ENCODE measurements at places on chromosomes 2 and 18.
A peak's percentile ranks its signal among the peaks of the same experiment; 100 is the strongest.

DNA sequence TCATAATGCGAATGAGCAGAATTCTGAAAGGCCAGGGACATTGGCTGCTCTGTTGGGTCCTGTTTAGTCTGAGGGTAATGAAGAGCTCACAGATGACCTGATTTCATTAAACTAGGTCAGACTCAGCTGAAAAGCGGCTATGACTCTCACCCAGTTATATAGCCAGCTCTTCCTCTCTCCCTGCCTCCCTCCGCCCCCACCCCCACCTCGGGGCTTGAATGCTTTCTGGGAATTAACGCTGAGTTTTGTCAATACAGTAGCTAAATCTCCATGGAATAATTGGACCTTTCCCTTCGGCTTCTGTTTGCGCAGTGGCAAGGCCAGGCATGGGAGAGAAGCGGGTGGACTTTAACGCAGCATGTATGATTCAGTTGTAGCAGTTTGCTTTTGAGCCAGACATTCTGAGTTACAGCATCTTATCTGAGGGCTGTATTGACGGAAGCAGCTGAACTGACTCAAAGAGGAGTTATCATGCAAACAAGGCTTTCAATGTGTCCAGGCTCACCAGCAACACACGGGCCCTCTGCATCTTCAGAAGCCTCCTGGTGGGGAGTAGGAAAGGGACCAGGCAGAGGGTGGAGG, 110.6 kb downstream of the MYCN start:
- no peak for DNase-seq

GRCh38 chr2:22525681-22526080, 859.3 kb upstream of the KLHL29 start:
- DNase-seq: no peak

DNA sequence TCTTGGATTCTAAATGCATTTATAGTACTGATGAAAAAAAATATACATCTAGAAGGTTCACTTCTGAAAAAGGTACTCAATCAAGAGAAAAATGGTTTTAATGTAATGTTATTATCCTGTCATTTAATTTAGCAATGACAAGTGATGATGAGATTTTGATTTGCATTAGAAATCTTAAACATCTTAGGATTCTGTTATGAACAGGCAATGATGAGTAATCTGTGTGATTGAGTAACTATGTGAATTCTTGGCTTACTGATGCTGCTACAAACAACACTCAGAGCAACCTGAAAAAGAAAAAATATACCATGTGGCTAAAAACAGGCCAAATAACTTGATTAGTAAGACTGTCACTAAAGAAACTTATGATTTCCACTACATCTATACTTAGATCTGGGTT, 30.1 kb downstream of the RBKS start:
- DNase-seq: peak; percentile 66

GRCh38 chr18:73975266-73975665, 172.4 kb downstream of the FBXO15 start:
- no peak for DNase-seq

GRCh38 chr2:218745160-218745558, 34.5 kb downstream of the TTLL4 start:
- no peak for DNase-seq

GRCh38 chr2:74147727-74148456, at the start of gene BOLA3:
TSS of gene BOLA3 (minus strand) at chr2:74147912. CDS start at chr2:74147874, 38 bp downstream.
- peak; percentile 28 for DNase-seq

GRCh38 chr2:99085421-99085820, 56.1 kb upstream of the C2orf15 start:
- no peak for DNase-seq

DNA sequence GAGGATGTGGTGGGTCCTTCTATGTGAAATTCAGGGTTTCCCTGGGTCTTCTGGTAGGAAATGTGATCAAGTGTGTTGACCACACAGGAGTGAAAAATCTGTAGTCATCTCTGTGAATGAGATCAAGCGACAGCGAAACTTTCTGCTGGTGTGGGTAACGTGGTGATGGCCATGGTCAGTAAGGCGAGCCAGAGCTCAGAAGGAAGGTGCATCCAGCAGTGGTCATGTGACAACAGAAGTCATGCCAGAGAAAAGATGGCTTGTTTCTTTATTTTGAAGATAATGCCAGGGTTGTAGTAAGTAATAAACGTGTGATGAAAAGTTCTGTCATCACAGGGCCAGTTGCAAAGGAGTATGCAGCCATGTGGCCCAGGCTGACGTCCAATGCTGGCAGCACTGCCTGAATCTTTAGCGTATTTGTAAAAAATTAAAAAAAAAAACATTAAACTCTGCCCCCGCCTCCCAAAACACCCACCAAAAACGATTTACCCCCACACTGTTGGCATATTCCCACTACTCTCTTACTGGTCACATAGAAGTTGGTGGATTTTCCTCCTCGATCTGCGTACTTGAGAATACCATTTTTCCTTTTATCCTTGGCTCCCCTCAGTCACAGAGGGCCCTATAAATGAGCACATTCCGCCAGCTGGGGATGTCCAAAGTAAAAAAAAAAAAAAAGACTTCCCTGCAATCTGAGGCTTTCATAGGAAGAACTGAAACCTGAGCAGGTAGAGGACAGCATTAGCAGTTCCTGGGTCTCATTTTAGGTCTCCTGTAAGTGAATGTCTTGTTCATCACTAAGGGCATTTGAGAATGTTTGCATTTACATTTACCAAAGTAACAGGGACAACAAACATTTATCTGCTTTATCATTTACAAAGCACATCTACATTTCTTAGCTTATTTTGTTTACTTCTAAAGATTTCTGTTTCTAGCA, 70.6 kb downstream of the SLC4A3 start:
- DNase-seq: no peak

DNA sequence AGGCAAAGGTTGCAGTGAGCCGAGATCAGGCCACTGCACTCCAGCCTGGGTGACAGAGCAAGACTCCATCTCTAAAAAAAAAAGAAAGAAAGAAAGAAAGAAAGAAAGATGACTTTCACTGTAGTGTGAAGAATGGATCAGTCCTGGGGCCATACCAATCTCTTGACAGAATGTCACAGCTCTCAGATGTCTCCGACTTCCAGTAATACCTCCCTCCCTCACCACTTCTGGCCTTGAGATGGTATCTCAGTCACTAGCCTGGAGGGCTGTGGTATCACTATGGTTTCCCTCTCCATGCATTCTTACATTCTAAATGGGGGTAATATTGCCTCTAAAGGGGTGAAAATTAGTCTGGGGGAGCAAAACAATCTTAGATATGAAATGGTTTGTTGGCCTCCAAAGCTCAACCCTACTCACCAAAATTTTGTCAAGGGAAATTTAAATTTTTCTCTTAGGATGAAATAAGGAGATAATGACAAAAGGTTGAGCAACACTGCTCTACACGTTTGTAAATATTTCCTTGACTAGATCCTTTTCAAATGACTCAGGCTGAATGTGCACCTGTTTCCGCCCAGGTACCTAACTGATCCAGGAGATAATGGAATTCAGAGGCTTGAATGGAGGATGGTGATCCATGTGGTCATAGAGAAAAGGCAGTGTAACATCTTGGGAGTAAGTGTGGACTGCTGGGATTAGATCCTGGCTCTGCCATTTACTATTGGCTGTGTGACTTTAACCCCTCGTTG, 19.9 kb upstream of the SPRED2 start:
- DNase-seq: no peak

DNA sequence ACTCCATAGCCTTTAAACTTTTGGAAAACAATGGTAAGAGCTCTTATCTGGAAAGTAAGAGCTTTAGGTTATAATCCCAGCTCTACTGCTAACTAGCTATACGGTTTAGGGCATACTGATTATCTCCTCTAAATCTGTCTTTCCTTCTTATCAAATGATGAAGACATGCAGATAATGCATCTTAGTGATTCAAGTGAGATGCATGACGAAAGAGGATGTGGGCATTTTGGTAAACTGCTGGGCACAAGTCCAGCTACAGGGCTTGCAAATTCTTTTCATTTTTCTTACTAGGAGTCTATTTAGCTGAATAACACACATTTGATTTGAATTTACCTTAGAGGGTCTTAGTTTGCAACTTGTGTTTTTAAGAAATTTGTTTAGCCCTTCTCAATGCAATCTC, 1604.8 kb upstream of the ZEB2 start:
- peak; percentile 45 for DNase-seq

- no peak for DNase-seq
Measured at GRCh38 chr2:173749315-173749714, 215.9 kb downstream of the SP3 start.

GRCh38 chr18:61982475-61982874, 89.7 kb upstream of the RNF152 start:
- no peak for DNase-seq

DNA sequence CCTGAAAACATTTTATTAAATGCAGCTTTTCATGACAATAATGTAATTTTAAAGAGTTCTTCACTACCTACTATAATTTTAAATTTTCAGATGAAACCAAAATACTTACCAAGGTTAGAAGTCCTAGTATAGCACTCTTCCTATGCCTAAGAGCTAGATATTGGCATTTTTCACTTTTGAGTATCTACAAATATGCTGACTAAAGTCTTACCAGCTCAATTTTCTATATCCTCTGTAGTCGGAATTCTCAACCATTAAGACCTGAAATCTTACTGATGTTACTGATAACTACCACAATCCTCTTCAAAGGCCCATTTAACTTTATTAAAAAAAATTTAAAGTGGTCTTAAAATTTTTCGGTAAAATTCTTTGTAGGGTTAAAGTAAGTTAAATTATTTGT, 32.0 kb downstream of the PREPL start:
- DNase-seq: no peak

DNA sequence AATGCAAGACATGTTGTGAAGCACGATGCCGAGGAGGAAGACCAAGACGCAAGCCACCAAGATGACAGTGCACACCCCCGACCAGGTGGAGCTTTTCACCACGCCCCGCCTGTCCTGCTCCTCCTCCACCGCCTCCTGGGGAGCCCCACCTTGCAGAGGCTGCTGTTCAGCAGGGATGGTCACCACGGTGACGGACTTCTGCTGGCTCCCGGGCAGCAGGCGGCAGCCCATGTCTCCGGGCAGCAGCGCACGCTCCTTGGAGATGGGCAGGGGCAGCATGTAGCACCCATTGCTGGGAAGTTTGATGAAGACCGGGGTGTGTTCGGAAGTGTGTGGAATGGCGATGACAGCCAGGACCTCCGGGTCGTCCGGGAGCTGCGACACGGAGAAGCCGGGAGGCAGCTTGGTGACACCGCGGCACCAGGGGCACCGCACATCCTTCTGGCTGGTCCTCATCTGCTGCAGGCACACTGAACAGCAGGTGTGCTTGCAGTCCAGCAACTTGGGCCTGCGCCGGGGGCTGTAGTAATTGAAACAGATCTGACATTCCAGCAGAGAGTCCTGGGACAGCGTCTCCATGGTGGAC, 76.8 kb downstream of the RNF152 start:
- DNase-seq: no peak

DNA sequence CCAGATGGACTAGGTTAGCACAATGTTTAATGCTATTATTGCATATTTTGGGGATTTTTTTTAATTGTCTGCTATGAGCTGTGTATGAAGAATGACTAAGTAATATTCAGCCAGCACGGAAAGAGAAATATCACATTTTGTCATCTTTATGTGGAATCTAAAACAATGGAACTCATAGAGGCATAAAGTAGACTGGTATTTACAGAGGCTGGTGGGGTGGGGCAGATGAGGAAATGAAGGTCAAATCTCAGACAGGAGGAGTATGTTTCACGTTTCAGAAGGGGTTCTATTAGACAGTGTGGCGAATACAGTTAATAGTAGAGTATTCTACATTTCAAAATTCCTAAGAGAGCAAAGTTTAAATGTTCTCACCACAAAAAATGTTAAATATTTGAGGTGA, 4.7 kb downstream of the CDH19 start:
- no peak for DNase-seq

DNA sequence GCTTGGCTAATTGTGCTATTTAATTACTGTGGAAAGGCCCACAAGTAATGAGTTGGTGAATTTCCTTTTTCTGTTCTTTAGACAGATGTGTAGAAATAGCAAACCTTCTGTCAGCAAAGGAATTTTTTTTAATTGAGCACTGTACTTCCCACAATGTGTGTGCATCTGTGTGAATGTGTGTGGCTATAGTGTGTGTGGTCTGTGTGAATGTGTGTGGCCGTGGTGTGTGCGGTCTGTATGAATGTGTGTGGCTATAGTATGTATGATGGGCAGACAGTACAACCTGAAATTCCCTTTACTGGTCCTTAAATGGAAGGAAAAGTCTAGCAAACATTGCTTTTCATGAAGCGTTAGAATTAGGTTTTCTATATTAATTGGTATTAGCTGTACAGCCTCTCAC, 203.5 kb upstream of the TPO start:
- no peak for DNase-seq

GRCh38 chr2:136021406-136021805, 36.0 kb upstream of the DARS1 start:
- no peak for DNase-seq

GRCh38 chr18:30343090-30343489, 699.5 kb downstream of the DSC3 start:
- DNase-seq: no peak

- peak; percentile 97 for DNase-seq
Measured at GRCh38 chr2:17416884-17417391, 101.3 kb downstream of the RAD51AP2 start.

- DNase-seq: no peak
Measured at GRCh38 chr2:167966937-167967913, 280.2 kb downstream of the STK39 start.

Data from fibroblast of skin of left quadriceps (primary cell).